ENCODE measurements at places on chromosomes 3 and 15. TPM values are rescaled to one million over a fixed set of nuclear protein-coding genes. Genes with fewer than 3 reads are reported as not detected.
A peak's percentile ranks its signal among the peaks of the same experiment; 100 is the strongest.

Gene SAXO2
- polyA plus RNA-seq = 0.55 TPM

Gene PLCB2
- polyA plus RNA-seq = 3.2 TPM

Gene DLEC1
- 1.5 TPM for polyA plus RNA-seq

Gene ISG20
- 0.88 TPM for polyA plus RNA-seq

Gene SYNPR
- not detected for polyA plus RNA-seq

Gene CCRL2
- polyA plus RNA-seq = 1.2 TPM

DNA sequence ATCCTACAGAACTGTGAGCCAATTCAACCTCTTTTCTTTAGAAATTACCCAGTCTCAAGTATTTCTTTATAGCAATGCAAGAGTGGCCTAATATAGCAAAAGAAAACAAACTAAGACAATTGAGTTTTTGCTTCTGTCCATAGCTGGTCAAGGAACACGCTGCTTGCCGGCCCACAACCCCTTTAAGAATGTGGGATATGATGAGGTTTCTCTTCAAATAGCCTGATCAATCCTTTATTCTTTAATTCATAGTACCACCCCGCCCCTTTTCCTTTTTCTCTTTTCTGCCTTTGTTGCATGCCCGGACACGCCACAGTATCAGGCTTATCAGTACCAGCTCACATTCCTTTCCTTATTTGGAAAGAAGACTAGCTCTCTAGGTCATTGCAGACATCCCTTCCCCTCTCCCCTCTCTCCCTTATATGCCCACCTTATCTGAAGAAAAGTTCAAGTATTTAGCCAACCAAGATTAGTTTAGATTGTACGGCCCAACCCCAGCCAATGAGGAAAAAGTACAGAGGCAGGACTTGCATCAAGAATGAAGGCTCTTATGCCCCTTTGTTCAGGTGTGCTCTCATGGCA lies 404.5 kb downstream of the OCA2 start:
- no peaks in the 10 kb centered on the region for H3K27me3 ChIP-seq
- no peak for DNase-seq
- no peak overlapping the region for H3K27ac ChIP-seq
- no peaks in the 10 kb centered on the region for H3K36me3 ChIP-seq
- no peak overlapping the region for H3K4me3 ChIP-seq

GRCh38 chr15:95208988-95209387 lies 977.6 kb downstream of the MCTP2 start:
- no peak overlapping the region for H3K27ac ChIP-seq
- no peaks in the 10 kb centered on the region for H3K4me1 ChIP-seq
- DNase-seq = no peak

- H3K27me3 ChIP-seq = no peaks in the 10 kb centered on the region
- peak overlapping the region; percentile 96 for H3K4me3 ChIP-seq
- no peaks in the 10 kb centered on the region for H3K4me1 ChIP-seq
- H3K36me3 ChIP-seq = no peaks in the 10 kb centered on the region
These were observed 570 bp upstream of the NEDD4 start for GRCh38 chr15:55993804-55994560.

DNA sequence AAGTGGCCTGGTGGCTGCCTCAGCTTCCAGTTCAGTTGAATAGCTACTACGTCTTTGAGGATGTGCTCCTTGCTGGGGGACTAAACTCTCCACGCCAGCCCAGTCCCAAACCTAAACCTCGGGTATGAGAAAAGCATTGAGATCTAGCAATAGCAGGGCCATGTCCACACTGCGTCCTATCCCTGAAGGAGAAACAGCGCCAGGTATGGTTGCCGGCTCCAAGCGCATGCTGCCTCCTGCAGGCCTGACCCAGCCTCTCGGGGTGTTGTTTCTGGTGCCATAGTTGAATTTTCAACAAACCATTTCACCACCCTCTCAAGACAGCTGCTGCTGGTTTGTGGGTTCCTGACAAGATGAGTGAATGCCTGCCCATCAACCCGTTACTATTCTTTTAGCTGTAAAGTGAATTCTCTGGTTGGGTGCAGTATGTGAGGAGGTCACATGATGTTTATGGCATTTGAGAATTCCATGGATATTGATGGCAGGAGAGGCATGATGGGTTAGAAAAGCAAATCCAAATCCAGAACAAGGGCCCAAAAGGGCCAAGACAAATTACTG lies 13.0 kb upstream of the SLC28A1 start:
- peaks cover 1% of the 10 kb centered on the region for H3K4me1 ChIP-seq
- H3K4me3 ChIP-seq = no peak overlapping the region
- DNase-seq = no peak

GRCh38 chr3:168431491-168431890 lies 335.8 kb upstream of the GOLIM4 start:
- no peak for DNase-seq
- no peaks in the 10 kb centered on the region for H3K36me3 ChIP-seq
- no peaks in the 10 kb centered on the region for H3K27me3 ChIP-seq
- H3K4me1 ChIP-seq = no peaks in the 10 kb centered on the region
- no peak overlapping the region for H3K4me3 ChIP-seq

GRCh38 chr15:82108489-82109078 lies 62.8 kb upstream of the MEX3B start:
- H3K36me3 ChIP-seq = no peaks in the 10 kb centered on the region
- DNase-seq = peak; percentile 44
- no peak overlapping the region for H3K27ac ChIP-seq

DNA sequence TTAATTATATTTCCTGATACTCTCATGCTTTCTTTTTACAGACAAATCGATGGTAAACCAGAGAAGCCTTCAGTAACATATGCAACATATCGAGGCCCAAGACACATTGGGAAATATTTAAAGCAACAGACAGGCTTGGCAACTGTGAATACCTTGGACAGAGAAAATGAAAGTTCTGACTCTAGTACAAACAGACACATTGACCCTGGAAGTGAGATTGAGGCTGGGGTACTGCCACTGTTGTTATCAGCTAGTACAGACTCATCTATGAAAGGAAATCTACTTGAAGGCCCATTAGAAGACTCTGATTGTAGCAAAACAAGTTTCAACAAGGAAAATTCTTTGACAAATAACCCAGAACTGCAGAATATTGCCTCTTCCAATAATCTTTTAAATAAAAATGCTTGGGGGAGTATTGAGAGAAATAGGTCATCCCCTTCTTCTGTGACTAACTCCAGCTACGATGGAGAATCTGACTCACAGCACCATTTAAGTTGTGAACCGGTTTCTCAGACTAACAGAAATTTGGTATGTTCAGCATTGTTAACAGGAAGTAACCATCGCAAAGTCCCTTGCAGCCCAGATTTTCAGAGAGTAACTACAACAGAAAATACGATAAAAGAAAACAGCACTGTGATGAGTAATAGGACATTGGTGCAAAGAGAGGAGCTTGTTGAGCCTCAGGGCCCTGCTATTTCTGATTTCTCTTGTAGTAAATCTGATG lies 50.2 kb downstream of the CRYBG3 start:
- DNase-seq = no peak
- H3K4me3 ChIP-seq = no peak overlapping the region
- no peak overlapping the region for H3K27ac ChIP-seq
- H3K27me3 ChIP-seq = no peaks in the 10 kb centered on the region
- H3K4me1 ChIP-seq = no peaks in the 10 kb centered on the region

- no peaks in the 10 kb centered on the region for H3K36me3 ChIP-seq
- H3K27ac ChIP-seq = peak overlapping the region; percentile 3
- no peak for DNase-seq
- no peak overlapping the region for H3K4me3 ChIP-seq
These were observed 63.3 kb downstream of the ABTB1 start for GRCh38 chr3:127735767-127736693.

GRCh38 chr3:160831401-160831800 lies 75.4 kb downstream of the PPM1L start:
- H3K4me1 ChIP-seq = no peaks in the 10 kb centered on the region
- H3K27me3 ChIP-seq = no peaks in the 10 kb centered on the region
- H3K27ac ChIP-seq = no peak overlapping the region
- no peaks in the 10 kb centered on the region for H3K36me3 ChIP-seq
- DNase-seq = no peak
- no peak overlapping the region for H3K4me3 ChIP-seq

GRCh38 chr15:62462721-62463120 lies 297.6 kb upstream of the C2CD4B start:
- H3K27me3 ChIP-seq = no peaks in the 10 kb centered on the region
- no peak for DNase-seq
- no peak overlapping the region for H3K4me3 ChIP-seq

GRCh38 chr3:40876009-40876408 lies 323.3 kb upstream of the CTNNB1 start:
- no peaks in the 10 kb centered on the region for H3K36me3 ChIP-seq
- H3K4me3 ChIP-seq = no peak overlapping the region
- H3K27me3 ChIP-seq = no peaks in the 10 kb centered on the region
- H3K27ac ChIP-seq = no peak overlapping the region
- H3K4me1 ChIP-seq = peaks cover 14% of the 10 kb centered on the region

DNA sequence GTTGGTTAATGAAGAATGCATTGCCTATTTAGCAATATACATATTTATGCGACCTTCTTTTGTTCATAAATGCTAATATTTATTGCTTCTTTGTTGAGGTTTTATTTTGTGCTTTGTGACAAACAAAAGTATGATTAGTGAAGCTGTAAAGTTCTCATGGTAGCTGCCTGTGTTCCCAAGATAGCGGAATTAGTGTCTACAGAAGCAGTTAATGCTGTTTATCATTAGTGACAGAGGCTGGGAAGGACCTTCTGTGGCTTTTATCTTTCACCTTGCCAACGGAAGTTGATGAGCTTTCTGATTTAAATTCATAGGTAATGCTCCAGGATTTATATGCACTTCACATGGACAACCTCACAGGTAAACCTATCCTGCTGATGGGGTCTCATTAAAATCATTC lies 418.3 kb downstream of the CADM2 start:
- no peak overlapping the region for H3K4me3 ChIP-seq
- no peak overlapping the region for H3K27ac ChIP-seq
- no peaks in the 10 kb centered on the region for H3K36me3 ChIP-seq
- no peaks in the 10 kb centered on the region for H3K4me1 ChIP-seq
- H3K27me3 ChIP-seq = no peaks in the 10 kb centered on the region

- H3K27me3 ChIP-seq = no peaks in the 10 kb centered on the region
- no peaks in the 10 kb centered on the region for H3K4me1 ChIP-seq
- no peak overlapping the region for H3K4me3 ChIP-seq
- no peak for DNase-seq
- H3K27ac ChIP-seq = no peak overlapping the region
- H3K36me3 ChIP-seq = no peaks in the 10 kb centered on the region
These were observed 1.1 kb downstream of the KLHL6 start for GRCh38 chr3:183554377-183554776.

GRCh38 chr3:114449271-114450007 lies 155.6 kb downstream of the TIGIT start:
- DNase-seq = no peak
- H3K4me1 ChIP-seq = peaks cover 4% of the 10 kb centered on the region
- H3K36me3 ChIP-seq = no peaks in the 10 kb centered on the region
- no peak overlapping the region for H3K4me3 ChIP-seq
- H3K27me3 ChIP-seq = no peaks in the 10 kb centered on the region

- no peaks in the 10 kb centered on the region for H3K27me3 ChIP-seq
- H3K4me1 ChIP-seq = no peaks in the 10 kb centered on the region
- H3K4me3 ChIP-seq = no peak overlapping the region
- H3K27ac ChIP-seq = no peak overlapping the region
- no peak for DNase-seq
These were observed 24.1 kb upstream of the SENP5 start for GRCh38 chr3:196843435-196844110.

DNA sequence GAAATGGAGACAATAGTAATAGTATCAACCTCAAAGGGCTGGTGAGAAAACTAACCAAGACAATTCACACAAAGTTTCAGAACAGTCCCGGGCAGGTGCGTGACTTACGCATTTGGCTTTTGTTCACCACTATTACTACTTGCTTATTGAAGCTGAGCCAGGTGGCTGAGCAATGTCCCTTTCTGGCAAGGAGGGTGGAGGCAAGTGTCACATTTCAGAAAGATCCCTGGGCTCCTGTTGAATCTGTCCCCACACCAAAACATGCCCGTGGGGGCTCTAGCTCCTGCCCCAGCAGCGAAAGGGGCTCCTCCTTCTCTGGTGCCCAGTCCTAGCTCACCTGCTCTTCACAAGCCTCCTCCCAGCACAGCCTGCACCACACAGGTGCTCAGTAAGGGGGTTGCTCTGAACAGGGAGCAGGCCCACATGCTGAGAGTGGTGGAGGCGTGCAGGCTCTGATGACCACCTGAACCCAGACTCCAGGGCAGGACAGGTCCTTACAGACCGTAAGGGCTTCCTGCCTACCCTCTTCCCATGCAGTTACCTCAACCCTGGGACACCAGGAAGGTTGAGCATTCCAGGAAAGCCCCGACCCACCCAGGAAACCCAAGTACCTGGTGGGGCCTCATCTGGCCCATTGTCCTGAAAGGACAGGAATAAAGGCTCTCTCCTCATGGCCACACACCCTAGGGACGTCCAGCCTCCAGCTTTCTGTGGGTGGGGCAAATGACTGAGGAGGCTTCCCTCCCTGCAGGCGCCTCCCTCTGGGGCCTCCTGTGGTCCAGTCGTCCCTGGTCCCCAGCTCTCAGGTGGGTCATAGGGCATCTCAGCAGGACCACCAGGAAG lies 32.6 kb downstream of the SEMA7A start:
- H3K4me1 ChIP-seq = peaks cover 19% of the 10 kb centered on the region
- DNase-seq = no peak
- no peak overlapping the region for H3K27ac ChIP-seq
- H3K4me3 ChIP-seq = no peak overlapping the region
- H3K36me3 ChIP-seq = no peaks in the 10 kb centered on the region

DNA sequence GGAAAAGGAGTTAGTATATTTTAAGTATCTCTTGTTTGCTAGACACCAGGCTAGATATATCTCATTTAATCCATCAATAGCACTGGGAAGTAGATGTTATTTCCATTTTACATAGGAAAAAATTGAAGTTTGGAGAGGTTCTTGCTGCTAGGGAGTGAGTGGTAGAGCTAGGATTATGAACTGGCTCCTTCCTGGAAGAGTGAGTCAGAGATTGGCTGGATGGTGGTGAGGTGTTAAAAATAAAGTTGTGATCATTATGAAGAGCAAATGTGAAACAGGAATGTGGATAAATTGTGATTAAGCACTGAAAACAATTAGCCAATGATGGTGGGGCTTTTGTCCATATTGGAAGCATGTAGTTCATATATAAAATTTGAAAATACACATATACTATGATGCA lies 234.2 kb downstream of the WNT5A start:
- H3K27me3 ChIP-seq = no peaks in the 10 kb centered on the region
- H3K4me1 ChIP-seq = no peaks in the 10 kb centered on the region
- no peak overlapping the region for H3K27ac ChIP-seq
- DNase-seq = no peak
